Stimulated activated CD8-positive, alpha-beta memory T cell treated with anti-CD3 and anti-CD28 coated beads, Interleukin-12 subunit alpha, Interleukin-12 subunit beta, amount 100 ng/mL, for 1 hour (primary cell): ENCODE measurements at places on chromosomes 12 and 14.

GRCh38 chr12:4609071-4609470, 39.8 kb downstream of the AKAP3 start:
- DNase-seq: no peak

- no peak for DNase-seq
These were observed 22.0 kb upstream of the CCT2 start for GRCh38 chr12:69563166-69563762.

GRCh38 chr12:62259631-62259992, 592 bp upstream of the USP15 start:
- no peak for DNase-seq

- peak; percentile 45 for DNase-seq
These were observed 914 bp upstream of the CCND2 start for GRCh38 chr12:4272424-4273272.

GRCh38 chr14:55592436-55592835, 12.4 kb downstream of the KTN1 start:
- no peak for DNase-seq

- no peak for DNase-seq
These were observed 68.9 kb downstream of the TESC start for GRCh38 chr12:117030187-117030900.

- no peak for DNase-seq
These were observed 94.2 kb downstream of the EXOC5 start for GRCh38 chr14:57174466-57174865.

- no peak for DNase-seq
These were observed 35.8 kb downstream of the CKAP4 start for GRCh38 chr12:106211973-106212372.

DNA sequence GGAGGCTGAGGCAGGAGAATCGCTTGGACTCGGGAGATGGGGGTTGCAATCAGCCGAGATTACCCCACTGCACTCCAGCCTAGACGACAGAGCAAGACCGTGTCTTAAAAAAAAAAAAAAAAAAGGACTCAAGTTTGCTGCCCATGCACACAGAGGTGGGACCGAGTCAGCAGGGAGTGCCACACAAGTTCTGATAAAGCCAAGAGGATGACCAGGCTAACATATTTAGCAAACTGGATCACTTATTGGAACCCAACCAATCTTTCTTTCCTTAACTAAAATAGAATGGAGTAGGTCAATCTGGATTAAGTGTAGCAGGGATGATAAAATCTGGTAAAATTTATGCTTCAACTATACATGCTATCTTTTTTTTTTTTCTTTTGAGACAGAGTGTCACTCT, 190.4 kb upstream of the FOXN3 start:
- DNase-seq: no peak
